ENCODE measurements at places on chromosomes 2 and 18. TPM values are rescaled to one million over a fixed set of nuclear protein-coding genes. Genes with fewer than 3 reads are reported as not detected.

DNA sequence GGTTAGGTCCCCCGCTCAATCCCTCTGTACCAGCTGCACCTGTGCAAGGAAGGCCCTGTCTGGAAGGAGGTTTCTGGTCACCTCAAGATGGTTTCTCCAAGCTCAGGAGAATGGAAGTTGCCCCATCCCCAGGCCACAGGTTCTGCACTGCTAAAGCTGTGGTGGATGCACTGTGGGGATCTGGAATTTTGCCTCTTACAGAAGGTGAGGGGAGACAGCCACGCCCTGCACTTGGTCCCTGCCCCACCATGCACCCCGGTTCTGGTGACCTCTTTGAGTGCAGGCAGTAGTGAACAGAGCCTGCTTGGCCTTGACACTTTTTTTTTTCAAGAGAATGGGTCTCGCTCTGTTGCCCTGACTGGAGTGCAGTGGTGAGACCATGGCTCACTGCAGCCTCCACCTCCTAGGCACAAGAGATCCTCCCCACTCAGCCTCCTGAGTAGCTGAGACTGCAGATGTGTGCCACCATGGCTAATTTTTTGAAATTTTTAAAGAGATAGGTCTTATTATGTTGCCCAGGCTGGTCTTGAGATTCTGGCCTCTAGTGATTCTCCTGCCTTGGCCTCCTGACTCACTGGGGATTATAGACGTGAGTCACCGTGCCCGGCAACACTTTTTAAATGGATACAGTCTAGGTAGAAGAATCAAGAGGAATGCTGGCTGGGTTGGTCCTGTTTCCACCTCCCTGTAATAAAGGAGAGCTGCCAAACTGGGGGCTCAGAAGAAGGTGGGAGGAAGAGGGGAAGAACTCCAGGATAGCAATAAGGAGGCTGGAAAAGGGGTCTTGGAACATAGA, 5.8 kb upstream of the NT5DC4 start:
- DNase-seq = peak; percentile 61
- peaks cover 2% of the 10 kb centered on the region for H3K27me3 ChIP-seq
- H3K4me1 ChIP-seq = peaks cover 8% of the 10 kb centered on the region
- H3K4me3 ChIP-seq = no peak overlapping the region

DNA sequence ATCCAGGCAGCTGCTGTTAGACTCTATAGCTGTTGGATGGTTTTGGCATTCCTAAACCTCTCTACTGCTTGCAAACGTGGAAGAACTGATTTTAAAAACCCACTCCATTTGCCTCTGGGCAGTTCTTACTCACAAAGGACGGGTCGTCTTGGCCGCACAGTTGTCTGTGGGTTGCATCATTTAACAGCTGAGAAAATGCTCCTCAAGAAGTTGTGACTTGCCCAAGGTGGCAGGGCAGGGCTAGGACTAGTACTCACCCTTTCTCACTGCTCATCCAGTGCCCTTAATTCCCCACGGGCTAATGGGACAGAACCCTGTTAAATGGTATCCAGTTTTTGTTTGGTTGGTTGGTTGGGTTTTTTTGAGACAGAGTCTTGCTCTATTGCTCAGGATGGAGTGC, 997 bp upstream of the DRC1 start:
- no peaks in the 10 kb centered on the region for H3K27me3 ChIP-seq
- no peak overlapping the region for H3K4me3 ChIP-seq
- DNase-seq = no peak
- H3K4me1 ChIP-seq = no peaks in the 10 kb centered on the region
- no peak overlapping the region for H3K27ac ChIP-seq

GRCh38 chr2:208311321-208311720, 45.3 kb downstream of the PIKFYVE start:
- no peak overlapping the region for H3K27ac ChIP-seq
- H3K36me3 ChIP-seq = peaks cover 18% of the 10 kb centered on the region
- no peaks in the 10 kb centered on the region for H3K4me1 ChIP-seq
- no peak for DNase-seq
- no peaks in the 10 kb centered on the region for H3K27me3 ChIP-seq

Gene REG1B
- not detected for total RNA-seq

- H3K27ac ChIP-seq = no peak overlapping the region
- no peaks in the 10 kb centered on the region for H3K4me1 ChIP-seq
- no peak overlapping the region for H3K4me3 ChIP-seq
- no peak for DNase-seq
Measured at GRCh38 chr18:63132819-63133200, 186.8 kb downstream of the BCL2 start.

- DNase-seq = no peak
- no peak overlapping the region for H3K27ac ChIP-seq
- peaks cover 10% of the 10 kb centered on the region for H3K36me3 ChIP-seq
- H3K4me1 ChIP-seq = peaks cover 8% of the 10 kb centered on the region
Measured at GRCh38 chr2:105100046-105100840, 62.4 kb downstream of the MRPS9 start.

DNA sequence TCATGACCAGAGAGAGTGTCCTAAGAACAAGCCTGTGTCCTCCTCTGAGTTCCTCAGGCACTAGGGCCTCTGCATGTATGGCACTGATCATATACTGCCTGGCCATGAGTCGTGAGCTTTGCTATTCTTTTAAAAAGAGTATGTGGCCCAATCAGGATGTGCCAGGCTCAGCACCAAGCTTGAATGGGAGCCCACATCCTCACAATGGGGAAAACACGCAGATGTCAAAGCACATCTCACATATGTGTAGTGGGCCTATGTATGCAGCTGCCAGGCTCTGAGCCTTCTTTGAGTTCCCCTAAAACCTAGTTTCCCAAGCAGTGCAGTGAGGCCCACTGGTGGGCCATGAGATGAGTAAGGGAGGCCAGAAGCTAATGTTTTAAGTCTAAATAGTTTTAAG, 69.9 kb upstream of the SLC1A4 start:
- H3K27ac ChIP-seq = no peak overlapping the region
- no peak for DNase-seq
- peaks cover 12% of the 10 kb centered on the region for H3K27me3 ChIP-seq

DNA sequence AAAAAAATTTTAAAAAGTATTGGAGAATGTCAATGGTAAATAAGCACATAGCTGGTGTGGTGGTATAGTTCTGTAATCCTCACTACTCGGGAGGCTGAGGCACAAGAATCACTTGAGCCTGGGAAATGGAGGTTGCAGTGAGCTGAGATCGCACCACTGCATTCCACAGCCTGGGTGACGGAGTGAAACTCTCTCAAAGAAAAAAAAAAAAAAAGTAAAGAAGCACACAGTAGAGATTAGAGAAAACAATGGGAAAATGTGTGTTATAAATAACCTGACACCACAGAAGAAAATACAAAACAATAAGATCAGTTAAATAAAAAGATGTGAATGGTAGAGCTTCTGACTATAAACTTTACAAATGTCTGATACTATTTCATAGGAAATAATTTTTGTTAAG, 163.7 kb upstream of the WDSUB1 start:
- H3K4me3 ChIP-seq = no peak overlapping the region
- H3K27me3 ChIP-seq = no peaks in the 10 kb centered on the region
- H3K4me1 ChIP-seq = peaks cover 2% of the 10 kb centered on the region
- H3K36me3 ChIP-seq = peaks cover 17% of the 10 kb centered on the region
- no peak overlapping the region for H3K27ac ChIP-seq

DNA sequence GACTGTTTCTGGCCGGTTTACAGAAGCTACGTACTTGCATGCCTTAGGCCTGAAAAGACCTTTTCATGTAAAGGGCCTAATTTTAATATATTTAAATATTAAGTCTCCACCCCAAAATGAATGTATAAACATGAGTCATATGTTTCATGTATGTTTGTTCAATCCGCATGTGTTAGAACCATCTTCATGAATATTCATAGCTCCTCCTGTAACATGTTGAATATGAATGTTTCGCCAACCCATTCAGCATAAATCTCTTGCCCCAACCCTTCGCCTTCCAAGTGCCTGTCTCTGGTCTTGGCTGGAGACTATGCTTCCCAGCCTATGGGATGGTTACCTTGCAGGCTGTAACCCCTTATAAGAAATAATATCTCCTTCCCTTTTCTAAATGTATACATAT, 212.5 kb downstream of the SCG2 start:
- no peaks in the 10 kb centered on the region for H3K4me1 ChIP-seq
- no peak overlapping the region for H3K4me3 ChIP-seq
- no peak for DNase-seq
- no peaks in the 10 kb centered on the region for H3K36me3 ChIP-seq
- no peaks in the 10 kb centered on the region for H3K27me3 ChIP-seq

DNA sequence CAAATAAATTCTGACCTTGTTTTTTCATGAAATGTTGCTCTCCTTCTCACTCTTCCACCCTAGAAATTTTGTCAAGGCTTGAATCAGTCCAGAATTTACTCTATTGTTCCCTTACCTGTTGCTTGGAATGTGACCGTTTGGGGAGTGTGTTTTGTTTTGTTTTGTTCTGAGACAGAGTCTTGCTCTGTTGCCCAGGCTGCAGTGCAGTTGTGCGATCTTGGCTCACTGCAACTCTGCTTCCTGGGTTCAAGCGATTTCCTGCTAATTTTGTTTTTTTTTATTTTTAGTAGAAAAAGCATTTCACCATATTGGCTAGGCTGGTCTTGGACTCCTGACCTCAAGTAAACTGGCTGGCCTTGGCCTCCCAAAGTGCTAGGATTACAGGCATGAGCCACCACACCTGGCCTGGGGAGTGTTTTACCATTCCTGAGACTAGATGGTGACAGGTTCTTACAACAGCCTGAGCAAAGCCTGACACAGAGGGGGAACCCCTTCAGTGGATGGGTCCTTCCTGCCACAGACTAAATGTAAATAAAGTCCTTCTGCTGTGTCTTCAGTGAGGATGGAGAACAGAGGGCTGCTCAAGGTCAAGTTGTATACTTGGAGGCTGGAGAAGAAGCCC, 52.0 kb downstream of the HAUS1 start:
- H3K27me3 ChIP-seq = no peaks in the 10 kb centered on the region
- no peaks in the 10 kb centered on the region for H3K36me3 ChIP-seq
- H3K4me3 ChIP-seq = no peak overlapping the region
- peaks cover 21% of the 10 kb centered on the region for H3K4me1 ChIP-seq
- DNase-seq = no peak

- no peaks in the 10 kb centered on the region for H3K36me3 ChIP-seq
- H3K4me1 ChIP-seq = no peaks in the 10 kb centered on the region
- DNase-seq = no peak
- no peak overlapping the region for H3K4me3 ChIP-seq
- no peaks in the 10 kb centered on the region for H3K27me3 ChIP-seq
Measured at GRCh38 chr18:78612318-78612717, 367.3 kb upstream of the SALL3 start.

DNA sequence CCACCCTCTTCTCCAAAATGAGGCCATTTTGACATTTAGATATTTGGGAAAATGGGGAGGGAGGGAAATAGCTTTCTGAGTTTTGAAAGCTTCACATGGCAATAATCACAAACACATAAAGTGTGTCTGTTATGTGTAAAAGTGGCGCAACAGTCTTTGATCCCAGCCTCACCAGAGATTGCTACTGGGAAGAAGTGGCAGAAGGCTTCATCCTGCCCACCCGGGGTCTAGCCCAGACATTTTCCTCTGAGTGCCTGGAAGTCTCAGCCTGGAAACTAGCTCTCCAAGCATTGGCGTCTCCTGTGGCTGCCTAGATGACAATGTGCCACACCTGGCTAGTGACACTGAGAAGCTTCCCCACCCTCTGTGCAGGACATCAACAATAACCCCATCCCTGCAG, 1.7 kb upstream of the LBH start:
- H3K27me3 ChIP-seq = no peaks in the 10 kb centered on the region
- H3K4me1 ChIP-seq = peaks cover 11% of the 10 kb centered on the region
- no peak for DNase-seq
- no peak overlapping the region for H3K27ac ChIP-seq
- peaks cover 17% of the 10 kb centered on the region for H3K36me3 ChIP-seq

Gene GYPC
- 53.6 TPM for total RNA-seq

GRCh38 chr18:50870138-50870845, 8.6 kb upstream of the ME2 start:
- H3K27ac ChIP-seq = no peak overlapping the region
- no peaks in the 10 kb centered on the region for H3K27me3 ChIP-seq
- H3K4me1 ChIP-seq = peaks cover 3% of the 10 kb centered on the region
- peak; percentile 73 for DNase-seq
- H3K4me3 ChIP-seq = no peak overlapping the region
- H3K36me3 ChIP-seq = no peaks in the 10 kb centered on the region

Gene KIF3C
- 15.4 TPM for total RNA-seq

- H3K36me3 ChIP-seq = no peaks in the 10 kb centered on the region
- no peak overlapping the region for H3K27ac ChIP-seq
- H3K4me1 ChIP-seq = peaks cover 6% of the 10 kb centered on the region
- no peak for DNase-seq
- no peaks in the 10 kb centered on the region for H3K27me3 ChIP-seq
Measured at GRCh38 chr2:100801402-100801801, 18.5 kb upstream of the NPAS2 start.

Gene SPDYA
- not detected for total RNA-seq

Gene RGPD3
- total RNA-seq = 0.18 TPM

DNA sequence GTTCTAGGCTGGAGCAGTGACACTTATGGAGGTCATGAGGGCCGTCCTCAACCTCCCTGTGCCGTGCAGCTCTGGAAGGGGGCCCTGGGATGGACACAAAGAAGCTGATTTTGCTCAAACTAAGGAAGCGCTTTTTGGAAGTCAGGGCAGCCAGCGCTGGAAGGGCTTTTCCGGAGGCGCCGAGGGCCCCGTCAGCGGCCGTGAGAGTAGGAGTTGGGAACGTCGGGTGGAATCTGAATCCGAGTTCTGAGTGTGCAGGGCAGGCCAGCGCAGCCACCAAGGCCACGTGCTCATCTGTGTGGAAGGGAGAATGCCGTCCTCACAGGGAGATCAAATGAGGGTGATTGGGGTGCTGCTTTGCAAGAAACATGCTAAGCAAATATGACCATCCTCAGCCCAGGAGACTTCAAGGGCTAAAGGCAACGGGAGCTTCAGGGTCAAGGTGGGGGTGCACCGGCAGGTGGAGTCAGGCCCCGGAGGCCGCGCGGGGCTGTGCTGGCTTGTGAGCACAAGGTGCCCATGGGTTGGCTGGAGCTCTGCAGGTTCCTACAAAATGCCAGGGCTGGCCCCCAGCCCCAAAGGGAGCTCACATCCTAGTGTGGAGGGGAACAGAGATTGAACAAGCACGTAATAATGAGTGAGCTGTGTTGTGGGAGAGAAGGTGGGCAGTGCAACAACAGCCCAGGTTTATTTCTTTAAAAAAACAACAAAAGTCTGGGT, 70.4 kb upstream of the HPCAL1 start:
- no peak overlapping the region for H3K4me3 ChIP-seq
- H3K36me3 ChIP-seq = no peaks in the 10 kb centered on the region
- no peaks in the 10 kb centered on the region for H3K4me1 ChIP-seq
- H3K27ac ChIP-seq = no peak overlapping the region
- no peak for DNase-seq

DNA sequence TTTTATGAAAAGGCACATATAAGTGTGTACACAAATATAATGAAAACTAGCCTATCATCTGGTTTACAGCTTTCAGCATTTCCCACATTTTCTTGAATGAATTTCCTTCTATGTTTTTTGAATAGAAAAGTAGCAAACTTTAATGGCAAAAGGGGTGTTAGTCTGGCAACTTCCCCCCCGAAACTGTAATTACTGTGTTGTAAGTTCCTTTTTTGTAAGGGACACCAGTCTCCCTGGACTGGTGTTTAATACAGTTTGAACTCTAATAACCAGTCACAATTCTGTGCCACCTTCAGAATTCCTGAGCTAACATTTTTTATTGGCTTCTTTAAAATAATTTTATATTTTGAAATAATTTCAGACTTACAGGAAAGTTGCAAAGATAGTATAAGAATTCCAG, 94.2 kb downstream of the ACSL3 start:
- H3K4me3 ChIP-seq = no peak overlapping the region
- DNase-seq = no peak
- H3K27ac ChIP-seq = no peak overlapping the region
- no peaks in the 10 kb centered on the region for H3K36me3 ChIP-seq
